Left cardiac atrium (tissue), 4 donors: ENCODE measurements at places on chromosomes 13 and 19.

DNA sequence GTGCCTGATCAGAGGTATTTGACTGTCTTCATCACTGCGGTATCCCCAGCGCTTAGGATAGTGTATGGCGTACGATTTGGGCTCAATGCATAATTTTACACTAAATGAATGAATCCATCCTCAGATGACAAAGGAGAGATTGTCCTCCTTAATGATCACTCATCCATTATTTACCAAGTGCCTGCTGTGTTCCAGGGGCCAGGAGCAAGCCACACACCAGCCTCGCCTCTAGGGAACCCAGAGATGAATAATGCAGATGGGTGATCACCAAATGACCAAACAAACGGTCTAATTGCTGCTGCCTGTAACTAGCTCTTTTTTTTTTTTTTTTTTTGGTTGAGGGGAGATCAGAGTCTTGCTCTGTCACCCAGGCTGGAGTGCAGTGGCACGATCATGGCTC, 5.9 kb upstream of the GPR32 start:
- DNase-seq, result no peak

DNA sequence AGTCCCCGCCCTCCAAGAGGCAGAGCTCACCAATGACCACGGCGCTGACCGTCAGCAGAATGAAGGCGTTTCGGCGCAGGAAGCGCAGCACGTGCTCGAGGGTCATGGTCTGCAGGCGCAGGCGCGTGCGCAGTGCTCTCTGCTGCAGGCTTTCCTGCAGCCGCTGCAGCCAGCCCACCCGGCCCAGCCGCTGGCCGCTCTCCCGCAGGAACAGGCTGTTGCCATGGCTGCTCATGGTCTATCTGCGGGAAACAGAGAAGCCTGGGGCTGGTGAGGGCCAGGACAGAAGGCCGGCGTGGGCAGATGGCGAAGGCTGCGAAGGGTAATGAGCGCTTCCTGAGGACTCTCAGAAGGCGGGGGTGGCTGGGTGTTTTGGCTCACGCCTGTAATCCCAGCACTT, 7.0 kb downstream of the SLC1A6 start:
- no peak for DNase-seq

GRCh38 chr13:102852556-102852955, 6.7 kb downstream of the ERCC5 start:
- DNase-seq, result no peak

- DNase-seq, result no peak
These were observed 10.6 kb upstream of the HAUS5 start for GRCh38 chr19:35601971-35602370.

GRCh38 chr13:98959291-98959690, 18.6 kb downstream of the DOCK9 start:
- DNase-seq, result no peak

GRCh38 chr13:113086991-113087922, 18.3 kb upstream of the F7 start:
- DNase-seq, result peak; percentile 16

DNA sequence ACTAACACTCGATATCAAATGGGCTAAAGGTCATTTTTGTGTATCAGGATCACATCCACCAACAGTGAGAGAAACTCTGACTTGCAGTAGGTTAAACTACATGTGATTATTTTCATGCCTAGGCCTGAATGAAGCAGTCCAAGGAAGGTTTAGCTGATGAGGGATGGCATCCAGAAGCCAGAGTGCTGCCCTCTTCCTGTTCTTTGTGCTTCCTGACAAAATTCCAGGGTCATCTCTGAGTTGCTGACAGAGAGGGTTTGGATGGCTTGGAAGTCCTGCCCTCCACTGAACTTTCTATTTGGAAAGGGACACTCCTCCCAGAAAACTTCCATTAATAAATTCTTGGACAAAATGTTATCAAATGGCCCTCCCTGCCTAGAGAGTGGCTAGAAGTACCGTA, 728.3 kb upstream of the SLC10A2 start:
- no peak for DNase-seq

DNA sequence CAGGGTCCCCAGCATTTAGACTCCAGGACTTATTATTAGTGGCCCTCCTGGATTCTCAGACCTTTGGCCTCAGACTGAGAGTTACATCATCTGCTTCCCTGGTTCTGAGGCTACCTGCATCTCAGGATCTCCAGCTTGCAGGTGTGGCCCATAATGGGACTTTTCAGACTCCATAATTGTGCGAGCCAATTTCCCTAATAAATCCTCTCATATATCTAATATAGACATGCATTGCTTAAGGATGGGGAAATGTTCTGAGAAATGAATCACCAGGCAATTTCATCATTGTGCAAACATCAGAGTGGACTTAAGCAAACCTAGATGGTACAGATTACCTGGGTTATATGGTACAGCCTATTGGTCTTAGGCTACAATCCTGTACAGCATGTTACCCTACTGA, 116.5 kb upstream of the FBXL3 start:
- DNase-seq, result no peak

GRCh38 chr13:63041640-63042414, 1626.2 kb upstream of the PCDH20 start:
- no peak for DNase-seq

- DNase-seq, result no peak
These were observed 3.8 kb upstream of the WDR18 start for GRCh38 chr19:980133-980998.

- DNase-seq, result no peak
These were observed 73.1 kb downstream of the ZIC5 start for GRCh38 chr13:99898421-99898820.

DNA sequence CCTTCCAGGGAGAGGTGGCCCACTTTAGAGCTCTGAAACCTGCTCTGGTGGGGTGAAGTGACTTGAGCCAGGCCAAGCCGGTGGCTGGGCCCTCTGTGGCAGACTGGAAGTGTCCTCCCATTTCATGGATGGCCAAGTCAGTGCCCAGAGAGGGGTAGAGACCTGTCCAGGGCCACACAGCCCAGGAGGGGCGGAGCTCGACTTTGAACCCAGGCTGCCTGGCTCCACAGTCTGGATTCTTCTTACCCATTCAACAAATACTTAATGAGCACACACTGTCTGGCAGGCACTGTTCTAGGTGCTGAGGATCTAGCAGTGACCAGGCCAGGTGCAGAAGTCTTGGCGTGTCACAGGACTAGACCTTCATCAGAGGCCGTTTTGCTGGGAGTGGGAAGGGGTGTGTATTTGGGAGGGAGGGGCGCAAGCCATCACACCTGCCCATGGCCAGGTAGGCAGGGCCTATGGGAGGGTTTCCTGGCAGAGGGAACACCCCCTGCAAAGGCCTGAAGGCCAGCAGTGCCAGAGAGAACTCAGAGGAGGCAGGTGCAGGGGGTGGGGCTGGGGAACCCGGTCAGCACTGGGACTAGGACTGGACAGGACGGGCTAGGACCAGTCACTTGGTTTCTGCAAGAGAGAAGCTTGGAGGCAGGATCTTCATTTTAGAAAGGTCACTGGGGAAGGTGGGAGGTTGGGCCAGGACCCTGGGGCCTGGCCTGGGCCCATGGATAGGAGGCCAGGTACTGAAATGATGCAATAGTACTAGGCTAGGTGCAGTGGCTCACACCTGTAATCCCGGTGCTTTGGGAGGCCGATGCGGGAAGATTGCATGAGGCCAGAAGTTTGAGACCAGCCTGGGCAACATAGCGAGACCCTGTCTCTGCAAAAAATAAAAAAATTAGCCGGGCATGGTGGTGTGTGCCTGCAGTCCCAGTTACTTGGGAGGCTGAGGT, 31.8 kb downstream of the DNM2 start:
- no peak for DNase-seq

DNA sequence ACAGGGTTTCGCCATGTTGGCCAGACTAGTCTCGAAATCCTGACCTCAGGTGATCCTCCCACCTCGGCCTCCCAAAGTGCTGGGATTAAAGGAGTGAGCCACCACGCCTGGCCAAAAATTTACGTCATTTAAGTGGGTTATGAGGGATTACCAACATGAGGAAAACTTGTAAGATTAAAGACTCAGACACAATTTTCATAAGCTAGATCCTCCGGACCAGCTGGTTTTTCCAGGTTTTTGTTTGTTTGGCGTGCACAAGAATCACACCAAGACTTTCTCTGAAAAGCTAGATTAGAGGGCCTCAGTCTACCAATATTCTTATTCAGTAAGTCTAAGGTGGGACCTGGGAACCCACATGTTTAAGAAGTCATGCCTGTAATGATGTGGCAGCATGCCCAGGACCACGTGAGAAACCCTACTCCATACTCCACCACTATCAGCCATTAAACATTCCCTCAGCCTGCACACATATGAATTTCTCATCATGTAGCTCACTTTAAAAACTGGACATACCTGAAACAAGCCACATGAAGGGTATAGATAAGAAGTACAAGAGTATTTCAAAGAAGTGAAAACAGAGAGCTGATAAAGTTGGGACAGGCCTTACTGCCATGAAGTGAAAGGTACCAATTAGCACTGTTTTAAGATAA, 25.7 kb downstream of the DIAPH3 start:
- DNase-seq, result no peak
